ENCODE measurements at places on chromosomes 13 and 19. TPM values are rescaled to one million over a fixed set of nuclear protein-coding genes. Genes with fewer than 3 reads are reported as not detected.

LILRB1 gene
- total RNA-seq, result not detected

GRCh38 chr13:23934520-23934919, 37.2 kb upstream of the C1QTNF9B start:
- DNase-seq, result no peak

- no peak for DNase-seq
Observed at GRCh38 chr13:97185751-97186150, 36.4 kb upstream of the MBNL2 start.

- peak; percentile 94 for DNase-seq
Observed at GRCh38 chr13:30114571-30115256, 192.6 kb downstream of the KATNAL1 start.

NAPSA gene
- total RNA-seq, result 0.44 TPM

SLC7A10 gene
- total RNA-seq, result 2.4 TPM

GRCh38 chr13:74230984-74231501, 96.8 kb upstream of the KLF12 start:
- no peak for DNase-seq

DNA sequence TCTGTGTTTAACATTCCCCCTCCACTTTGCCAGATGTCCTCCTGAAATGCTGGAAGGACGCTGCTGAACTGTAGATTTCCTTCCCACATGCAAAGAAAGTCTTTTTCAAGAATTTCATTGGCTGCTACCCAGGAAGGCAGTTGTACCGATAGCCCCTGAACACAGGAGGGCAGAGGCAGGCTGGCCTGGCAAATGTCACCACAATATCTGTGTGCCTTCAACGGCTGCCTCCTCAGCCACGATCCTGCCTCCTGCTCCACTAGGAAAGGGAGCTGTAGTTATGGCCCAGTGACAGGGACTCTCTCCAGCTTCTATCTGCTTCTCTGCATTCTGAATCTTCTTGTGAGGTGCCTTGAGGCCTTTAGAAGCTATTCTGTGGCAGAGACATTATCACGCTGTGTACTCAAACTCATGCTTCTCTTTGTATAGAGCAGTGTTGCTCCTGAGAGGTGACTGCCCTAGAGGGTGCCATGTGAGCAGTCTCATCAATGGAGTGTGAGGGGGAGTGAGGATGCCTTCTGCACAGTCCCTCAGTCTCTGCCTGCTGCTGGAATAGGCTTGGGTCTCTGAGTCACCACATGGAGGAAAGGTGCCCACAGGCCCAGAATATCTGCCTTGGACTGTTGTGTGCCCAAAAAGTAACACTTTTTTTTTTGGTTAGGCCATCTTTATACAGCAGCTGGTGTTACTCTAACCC, 279.8 kb downstream of the DNAJC15 start:
- peak; percentile 71 for DNase-seq

FGF21 gene
- 0.35 TPM for total RNA-seq

DNA sequence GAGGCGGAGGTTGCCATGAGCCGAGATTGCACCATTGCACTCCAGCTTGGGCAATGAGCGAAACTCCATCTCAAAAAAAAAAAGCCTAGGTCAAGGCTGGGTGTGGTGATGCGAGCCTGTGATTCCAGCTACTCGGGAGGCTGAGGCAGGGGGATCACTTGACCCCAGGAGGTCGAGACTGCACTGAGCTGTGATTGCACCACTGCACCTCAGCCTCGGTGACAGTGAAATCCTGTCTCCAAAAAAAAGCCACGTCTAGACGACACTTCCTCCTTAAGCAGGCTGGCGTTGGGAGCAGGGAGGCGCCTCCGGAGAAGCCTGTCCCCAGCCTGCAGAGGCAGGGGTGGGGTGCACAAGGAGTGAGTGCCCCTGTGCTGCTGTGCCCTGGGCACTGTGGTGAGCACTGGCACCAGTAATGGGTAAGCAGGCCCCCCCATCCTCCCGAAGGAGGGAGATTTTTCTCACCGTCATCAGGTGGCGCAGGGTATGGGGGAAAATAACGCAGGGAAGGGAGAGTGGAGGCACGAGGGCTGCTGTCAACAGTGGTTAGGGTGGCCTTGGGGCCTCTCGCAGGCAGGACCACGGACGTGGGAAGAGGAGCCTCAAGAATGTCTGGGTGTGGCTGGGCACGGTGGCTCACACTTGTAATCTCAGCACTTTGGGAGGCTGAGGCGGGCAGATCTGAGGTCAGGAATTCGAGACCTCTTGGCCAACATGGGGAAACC, 706 bp downstream of the P2RY11 start:
- peak; percentile 59 for DNase-seq

CYP4F8 gene
- not detected for total RNA-seq

DNA sequence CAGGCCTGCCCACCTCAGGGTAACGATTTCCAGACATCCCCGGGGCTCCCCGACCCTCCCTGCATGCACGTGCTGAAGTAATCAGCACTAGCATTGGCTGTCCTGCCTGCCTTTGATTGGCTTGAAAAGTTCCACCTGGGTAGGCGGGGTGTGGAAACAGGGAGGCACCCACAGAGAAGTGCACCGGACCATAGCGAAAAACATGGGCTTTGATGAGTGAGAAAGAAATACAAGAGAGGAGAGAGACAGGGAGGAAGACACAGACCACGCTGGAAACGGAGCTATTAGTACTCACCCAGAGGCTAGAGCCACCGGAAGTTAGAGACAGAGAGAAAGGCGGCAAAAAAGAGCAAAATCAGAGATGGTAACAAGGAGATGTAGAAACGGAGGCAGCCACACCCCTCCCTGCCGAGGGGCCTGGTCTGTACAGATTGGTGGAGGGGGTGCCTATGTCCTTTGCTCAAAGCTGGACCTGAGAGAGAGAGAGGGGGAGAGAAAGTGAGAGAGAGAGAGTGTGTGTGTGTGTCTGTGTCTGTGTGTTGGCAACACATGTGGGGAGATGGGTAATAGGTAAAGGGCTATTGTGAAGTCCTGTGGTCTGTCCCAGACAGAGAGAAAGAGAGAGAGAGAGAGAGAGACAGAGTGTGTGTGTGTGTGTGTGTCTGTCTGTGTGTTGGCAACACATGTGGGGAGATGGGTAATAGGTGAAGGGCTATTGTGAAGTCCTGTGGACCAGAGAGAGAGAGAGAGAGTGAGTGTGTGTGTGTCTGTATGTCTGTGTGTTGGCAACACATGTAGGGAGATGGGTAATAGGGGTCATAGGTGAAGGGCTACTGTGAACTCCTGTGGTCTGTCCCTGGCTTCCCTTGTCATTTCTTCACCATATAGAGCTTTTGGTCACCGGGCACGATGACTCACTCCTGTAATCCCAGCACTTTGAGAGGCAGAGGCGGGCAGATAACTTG, 2.9 kb downstream of the CGB3 start:
- DNase-seq, result peak; percentile 74

DNA sequence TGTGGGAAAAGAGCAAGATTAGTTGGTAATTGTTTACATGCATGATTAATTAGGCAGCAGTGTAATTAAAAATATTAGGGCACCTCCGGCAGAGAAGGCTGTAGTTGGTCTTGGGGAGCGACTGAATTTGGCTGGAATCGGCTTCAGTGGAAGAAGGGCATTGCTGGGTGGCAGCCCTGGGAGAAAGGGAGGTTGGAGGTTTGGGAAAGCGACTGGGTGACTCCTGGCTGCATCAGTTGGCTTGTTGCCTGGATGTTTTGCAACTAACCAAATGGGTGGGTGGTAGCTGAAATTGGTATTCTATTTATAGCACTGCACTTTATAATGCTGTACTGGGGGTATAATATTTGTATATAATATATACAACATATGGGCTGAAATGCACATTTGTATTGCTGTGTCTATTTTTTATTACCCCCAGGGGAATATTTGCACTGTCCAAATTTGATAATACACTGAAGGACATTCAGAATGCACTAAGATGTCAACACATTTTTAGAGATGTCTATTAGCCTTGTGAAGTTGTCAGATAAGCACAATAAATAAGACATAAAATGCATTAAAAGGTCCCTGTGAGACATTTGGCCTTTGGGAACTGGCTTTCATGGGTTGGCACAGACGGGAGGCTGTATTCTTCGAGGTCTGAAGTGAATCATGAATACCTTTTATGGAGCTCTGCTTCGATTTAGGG, 1.7 kb downstream of the B3GLCT start:
- DNase-seq, result no peak

DNA sequence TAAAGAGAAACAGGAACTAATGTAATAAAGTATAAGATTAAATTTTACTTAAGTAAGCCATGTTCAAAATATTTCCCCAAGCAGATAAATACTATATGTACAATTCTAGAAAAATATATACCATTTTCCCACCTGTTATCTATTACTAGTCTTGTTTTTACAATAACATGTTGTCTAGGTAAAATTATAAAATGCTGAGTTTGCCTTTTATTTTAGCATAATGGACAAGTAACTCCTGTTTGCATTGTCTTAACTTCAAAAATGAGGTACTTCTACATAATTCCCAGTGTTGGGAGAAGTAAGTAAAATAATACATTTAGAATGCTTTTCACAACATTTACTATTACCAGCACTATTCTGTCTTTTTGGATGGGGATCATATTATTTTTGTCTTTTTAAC, 800.5 kb downstream of the SLITRK6 start:
- DNase-seq, result no peak

GRCh38 chr13:90427322-90428272, 919.9 kb upstream of the MIR17HG start:
- peak; percentile 23 for DNase-seq

MATK gene
- total RNA-seq, result 22.8 TPM

DNA sequence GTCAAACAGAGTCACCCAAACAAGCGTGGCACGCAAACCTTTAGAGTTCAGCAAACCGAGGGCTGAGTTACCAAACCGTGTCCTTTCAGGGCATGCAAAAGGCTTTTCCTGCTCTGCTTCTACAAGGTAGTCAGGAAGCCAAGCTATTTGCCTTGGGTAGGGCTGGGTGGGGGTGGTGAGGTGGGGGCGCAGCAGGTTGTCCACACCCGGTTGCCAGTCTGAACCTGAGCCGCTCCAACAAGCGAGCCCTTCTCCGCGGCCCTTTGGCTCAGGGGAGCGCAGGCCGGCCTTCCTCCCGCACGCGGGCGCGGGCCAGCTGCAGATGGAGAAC, 347 bp upstream of the CLDN10 start:
- DNase-seq, result no peak

DNA sequence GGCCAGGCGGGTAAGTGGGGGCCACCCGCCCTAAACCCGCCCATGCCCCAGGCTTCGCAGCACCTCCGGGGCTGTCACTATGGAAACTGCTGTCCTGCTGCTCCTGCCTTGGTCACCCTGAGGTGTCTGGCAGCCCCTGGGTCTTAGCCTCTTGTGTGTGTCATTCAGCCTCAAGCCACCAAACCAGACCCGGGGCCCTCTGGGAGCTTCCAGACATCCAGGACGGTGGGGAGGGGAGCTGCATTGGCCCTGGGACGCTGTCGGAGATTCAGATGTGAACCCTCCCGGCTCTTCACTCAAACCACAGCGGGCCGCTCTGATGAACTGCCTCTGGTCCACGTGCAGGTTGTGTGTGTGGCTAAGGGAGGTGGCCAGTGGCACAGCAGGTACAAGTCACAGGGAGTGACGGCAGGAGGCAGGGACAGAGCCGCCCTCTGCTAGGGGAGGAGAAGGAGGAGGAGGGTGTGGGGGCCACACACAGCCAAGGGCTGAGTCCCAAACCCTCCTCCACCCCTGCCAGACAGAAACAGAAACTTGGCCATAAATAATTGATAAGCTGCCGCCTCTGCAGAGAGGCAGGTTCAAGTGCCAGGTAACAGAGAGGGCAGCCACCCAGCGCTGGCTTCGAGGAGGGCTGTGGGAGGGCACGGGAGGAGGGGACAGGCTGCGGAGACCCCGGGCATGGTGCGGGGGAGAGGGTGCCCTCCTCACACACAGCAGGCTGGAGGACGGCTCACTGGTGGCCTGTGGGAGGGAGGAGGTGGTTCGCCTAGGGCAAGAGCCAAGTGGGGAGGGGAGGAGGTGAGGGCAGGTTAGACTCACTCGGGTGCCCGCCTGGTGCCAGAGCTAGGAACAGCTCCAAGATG, 8.0 kb downstream of the NANOS3 start:
- peak; percentile 38 for DNase-seq

DNA sequence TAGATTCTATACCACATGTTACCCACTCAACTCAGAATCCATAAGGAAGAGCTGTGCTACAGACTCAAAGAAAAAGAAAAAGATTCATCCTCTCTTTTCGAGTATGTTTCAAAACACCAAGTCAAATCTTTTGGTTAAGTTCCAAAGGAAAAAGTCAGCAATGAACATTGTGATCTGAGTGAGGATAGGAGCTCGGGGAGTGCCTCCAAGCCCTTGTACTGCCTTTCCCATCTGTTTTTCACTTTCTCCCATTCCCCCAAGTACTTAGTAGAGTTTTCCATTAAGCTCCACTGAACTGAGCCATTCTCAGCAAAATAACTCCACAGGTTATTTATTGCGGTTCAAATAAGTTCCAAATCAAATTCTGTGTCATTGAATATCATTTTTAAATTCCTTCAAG, 47.7 kb upstream of the MAB21L1 start:
- DNase-seq, result no peak

COX6B2 gene
- total RNA-seq, result 0.30 TPM

ZNF112 gene
- 3.4 TPM for total RNA-seq

GJA3 gene
- 0.03 TPM for total RNA-seq

DNA sequence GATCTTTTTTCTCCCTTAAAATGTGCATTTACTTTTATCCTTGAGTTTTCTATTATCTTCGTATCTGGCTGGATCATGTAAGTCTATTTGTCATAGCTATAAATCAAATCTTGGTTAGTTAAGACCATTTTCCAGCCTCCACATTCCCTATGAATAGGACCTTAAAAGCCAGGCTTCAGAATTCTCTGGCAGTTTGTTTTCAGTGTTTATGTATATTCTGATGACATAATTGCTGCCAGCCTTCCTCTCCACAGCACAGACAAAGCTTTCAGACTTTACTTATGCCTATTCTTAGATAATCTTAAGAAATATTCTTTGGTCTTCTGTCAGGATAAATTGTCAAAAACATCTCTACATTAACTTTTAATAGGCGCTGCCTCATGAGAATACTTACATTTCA, 870.8 kb upstream of the SPRY2 start:
- DNase-seq, result no peak

- no peak for DNase-seq
Observed at GRCh38 chr13:98910501-98910951, 67.3 kb downstream of the DOCK9 start.
